ENCODE measurements at places on chromosomes 5 and 9.

- no peak for DNase-seq
These were observed 12.5 kb upstream of the SLC36A3 start for GRCh38 chr5:151315998-151316597.

DNA sequence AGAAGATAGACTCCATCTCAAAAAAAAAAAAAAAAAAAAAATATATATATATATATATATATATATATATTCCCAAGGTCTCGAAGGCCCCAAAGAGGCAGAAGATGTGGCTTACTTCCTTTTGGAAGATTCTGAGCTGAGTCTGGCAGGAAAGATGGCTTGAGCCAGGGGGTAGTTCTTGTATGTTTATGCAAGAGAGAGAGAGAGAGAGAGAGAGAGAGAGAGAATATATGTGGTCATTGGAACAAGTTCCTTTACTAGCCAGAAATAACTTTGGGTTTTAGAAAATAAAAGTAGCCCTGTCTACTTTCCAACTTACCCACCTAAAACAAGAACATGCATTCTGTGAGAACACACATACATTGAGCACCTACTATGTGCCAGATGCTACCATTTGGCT lies 17.6 kb downstream of the NCS1 start:
- no peak for DNase-seq

- DNase-seq: no peak
These were observed 234.3 kb downstream of the FANCC start for GRCh38 chr9:95083086-95083768.

DNA sequence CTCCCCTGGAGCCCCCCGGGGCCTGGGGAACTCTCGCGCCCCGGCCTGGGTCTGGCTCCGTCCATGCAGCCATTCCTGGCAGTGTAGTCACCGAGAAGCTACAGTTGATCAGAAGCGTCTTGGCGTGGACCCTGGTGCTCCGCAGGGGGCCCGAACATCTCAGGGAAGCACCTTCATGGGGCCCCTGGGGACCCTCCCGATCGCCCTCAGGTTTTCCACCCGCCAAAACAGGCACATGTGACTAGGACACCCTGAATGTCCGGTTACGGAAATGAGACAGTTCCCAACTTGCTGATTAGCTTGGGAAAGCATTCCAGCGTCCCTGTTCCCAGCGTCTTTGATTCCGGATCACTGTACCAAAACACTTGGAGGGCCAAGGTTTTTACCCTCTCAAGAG lies 472 bp downstream of the FBXO4 start:
- no peak for DNase-seq

- no peak for DNase-seq
These were observed 4.1 kb downstream of the MRPS2 start for GRCh38 chr9:135504262-135505243.

All from activated T-helper 1 cell treated with Interleukin-2 at 50 U/mL for 16 hours (primary cell).